ENCODE measurements at places on chromosomes 7 and 10.

GRCh38 chr10:86642499-86642898 lies 11.8 kb upstream of the OPN4 start:
- DNase-seq: no peak

- no peak for DNase-seq
Observed at GRCh38 chr7:141302617-141303016, 228.8 kb downstream of the TMEM178B start.

- no peak for DNase-seq
Observed at GRCh38 chr10:100045592-100045991, 35.8 kb upstream of the DNMBP start.

GRCh38 chr10:104331208-104331838 lies 6.9 kb downstream of the ITPRIP start:
- DNase-seq: no peak

DNA sequence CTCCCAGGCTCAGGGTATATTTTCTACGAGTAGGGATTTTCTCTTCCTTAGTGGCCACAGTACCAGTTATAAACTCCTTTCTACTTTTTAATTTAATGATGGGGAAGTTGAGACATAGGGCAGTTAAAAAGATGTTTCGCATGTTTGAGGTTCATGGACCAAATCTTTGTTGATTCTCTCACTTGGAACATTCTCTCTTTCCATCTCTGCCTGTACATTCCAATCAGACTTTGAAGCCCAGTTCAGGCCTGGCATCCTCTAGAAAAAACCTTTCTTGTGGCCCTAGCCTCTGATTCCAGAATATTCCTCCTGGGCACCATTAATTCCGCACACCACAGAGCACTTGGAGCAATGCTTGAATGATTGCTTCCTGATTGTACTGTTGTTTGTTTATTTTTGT lies 18.5 kb downstream of the SLC13A4 start:
- DNase-seq: no peak
